Activated naive CD8-positive, alpha-beta T cell treated with anti-CD3 and anti-CD28 coated beads for 36 hours (primary cell): ENCODE measurements at places on chromosomes 2 and 18. TPM values are rescaled to one million over a fixed set of nuclear protein-coding genes. Genes with fewer than 3 reads are reported as not detected.
A peak's percentile ranks its signal among the peaks of the same experiment; 100 is the strongest.

GRCh38 chr2:65231892-65232477 is 4.4 kb downstream of the ACTR2 start:
- peak; percentile 8 for DNase-seq

Gene TRAK2
- 24.6 TPM for total RNA-seq

GRCh38 chr2:163266772-163267171 is 428.2 kb upstream of the KCNH7 start:
- no peak for DNase-seq

- DNase-seq = no peak
Measured at GRCh38 chr2:97735161-97735561, 21.8 kb downstream of the ZAP70 start.

DNA sequence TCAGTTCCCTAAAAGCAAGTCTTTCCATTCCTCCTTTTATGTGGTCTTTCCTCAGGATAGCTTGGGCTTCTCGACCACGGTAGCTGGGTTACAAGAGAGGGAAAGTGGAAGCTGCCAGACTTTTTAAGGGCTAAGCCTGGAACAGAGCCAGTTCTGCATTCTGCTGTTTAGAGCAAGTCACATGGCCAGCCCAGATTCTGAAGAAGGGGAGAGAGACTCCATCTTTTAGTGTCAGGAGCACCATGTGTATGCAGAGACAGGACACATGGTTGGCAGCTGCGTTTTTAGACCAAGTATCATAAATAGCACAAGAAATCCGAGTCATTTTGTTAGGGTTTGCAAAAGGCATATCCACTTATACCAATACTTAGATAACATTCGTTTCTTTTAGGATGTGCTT is 4.7 kb downstream of the HMSD start:
- DNase-seq = no peak

- no peak for DNase-seq
Measured at GRCh38 chr18:13564579-13564978, 161.8 kb downstream of the FAM210A start.

Gene LRP1B
- not detected for total RNA-seq

- no peak for DNase-seq
Measured at GRCh38 chr18:3016585-3017297, 3.8 kb upstream of the LPIN2 start.

GRCh38 chr2:142907653-142908052 is 30.2 kb downstream of the KYNU start:
- no peak for DNase-seq

Gene KCNG3
- 0.29 TPM for total RNA-seq
